ENCODE measurements at places on chromosomes 12 and 14.

- no peak for DNase-seq
Measured at GRCh38 chr12:22474970-22475720, 69.2 kb downstream of the C2CD5 start.

DNA sequence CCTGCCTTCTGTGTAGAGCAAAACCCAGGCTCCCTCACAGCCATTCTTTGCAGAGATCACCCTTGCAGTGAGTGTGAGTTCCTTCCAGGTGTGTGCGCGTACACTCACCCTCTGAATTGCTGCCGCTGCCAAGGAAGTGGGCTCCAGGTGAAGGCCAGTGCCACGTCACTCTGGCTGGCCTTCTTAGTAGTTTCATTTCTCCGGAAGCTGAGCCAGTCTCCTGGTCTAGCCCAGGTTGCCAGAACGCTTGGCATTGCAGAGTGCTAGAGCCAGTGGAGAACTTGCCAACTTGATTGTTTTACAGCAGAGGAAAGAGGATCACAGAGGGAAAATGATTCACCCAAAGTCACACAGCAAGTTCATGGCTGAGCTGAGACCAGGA lies 11.0 kb downstream of the CBLN3 start:
- no peak for DNase-seq

DNA sequence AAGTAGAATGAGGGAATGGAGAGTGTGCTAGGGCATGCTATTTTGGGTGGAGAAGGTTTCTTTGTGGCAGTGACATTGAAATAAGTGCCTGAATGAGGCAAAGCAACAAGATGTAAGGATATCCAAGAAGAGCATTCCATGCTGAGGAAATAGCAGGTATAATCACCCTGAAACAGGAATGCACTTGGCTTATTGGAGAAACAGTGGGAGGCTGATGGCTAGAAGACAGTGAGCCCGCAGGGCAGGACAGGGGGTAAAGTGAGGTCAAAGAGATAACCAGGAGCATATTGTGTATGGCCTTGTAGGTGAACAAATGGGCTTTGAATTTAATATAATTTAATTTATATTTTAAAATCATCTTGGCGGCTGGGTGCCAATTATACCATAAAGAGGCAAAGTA lies 877.0 kb downstream of the DIO2 start:
- DNase-seq: no peak

DNA sequence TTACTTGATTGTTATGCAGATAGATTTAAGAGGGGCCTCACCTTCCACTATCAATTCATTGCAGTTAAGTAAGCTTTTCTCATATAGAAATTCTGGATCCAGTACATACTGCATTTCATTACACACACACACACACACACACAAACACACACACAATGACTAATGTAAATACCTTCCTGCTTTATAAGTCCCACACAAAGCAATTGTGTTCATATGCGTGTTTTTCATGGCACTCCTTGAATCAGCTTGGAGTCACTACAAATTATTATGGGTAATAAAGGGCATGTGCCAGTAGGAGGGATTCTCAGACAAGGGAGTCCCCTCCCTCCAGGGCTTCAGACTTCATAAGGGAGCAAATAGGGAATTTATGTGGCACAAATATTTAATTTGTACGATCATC lies 4.5 kb downstream of the MIPOL1 start:
- DNase-seq: no peak

DNA sequence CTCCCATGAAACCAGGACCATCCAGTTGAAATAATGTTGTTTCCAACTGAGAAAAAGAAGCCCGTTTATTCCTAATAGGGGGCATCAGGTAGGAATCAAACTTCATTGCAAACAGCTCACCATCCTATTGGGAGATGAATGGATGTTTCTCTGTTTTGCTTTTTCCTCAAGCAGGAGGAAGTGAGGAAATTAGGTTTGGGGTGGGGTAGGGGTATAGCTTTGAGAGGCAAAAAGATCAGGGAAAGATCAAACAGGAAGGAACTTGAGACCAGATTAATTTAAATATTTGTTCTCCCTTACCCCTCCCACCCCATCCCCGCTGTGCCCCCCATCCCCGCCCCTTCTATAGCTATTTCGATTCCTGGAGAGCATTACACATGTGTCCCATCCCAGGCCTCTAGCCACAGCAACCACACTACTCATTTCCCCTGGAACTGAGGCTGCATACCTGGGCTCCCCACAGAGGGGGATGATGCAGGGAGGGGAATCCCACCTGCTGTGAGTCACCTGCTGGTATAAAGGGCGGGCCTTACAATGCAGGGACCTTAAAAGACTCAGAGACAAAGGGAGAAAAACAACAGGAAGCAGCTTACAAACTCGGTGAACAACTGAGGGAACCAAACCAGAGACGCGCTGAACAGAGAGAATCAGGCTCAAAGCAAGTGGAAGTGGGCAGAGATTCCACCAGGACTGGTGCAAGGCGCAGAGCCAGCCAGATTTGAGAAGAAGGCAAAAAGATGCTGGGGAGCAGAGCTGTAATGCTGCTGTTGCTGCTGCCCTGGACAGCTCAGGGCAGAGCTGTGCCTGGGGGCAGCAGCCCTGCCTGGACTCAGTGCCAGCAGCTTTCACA lies at the start of gene IL23A:
Gene IL23A, plus strand, starts transcription at position 577 of the 850 bp plus-strand sequence. Its CDS starts 161 bp downstream, at position 738.
- peak; percentile 49 for DNase-seq

Data from trophoblast cell (in vitro differentiated cells and primary cell).